ENCODE measurements at places on chromosomes 16 and 17. TPM values are rescaled to one million over a fixed set of nuclear protein-coding genes. Genes with fewer than 3 reads are reported as not detected.

GRCh38 chr17:798246-798645 lies 16.1 kb downstream of the MRM3 start:
- no peak for DNase-seq

- DNase-seq = no peak
Observed at GRCh38 chr16:88939972-88940861, 36.8 kb downstream of the CBFA2T3 start.

Gene CISD3
- 46.6 TPM for total RNA-seq

Gene CDRT15L2
- total RNA-seq = not detected

DNA sequence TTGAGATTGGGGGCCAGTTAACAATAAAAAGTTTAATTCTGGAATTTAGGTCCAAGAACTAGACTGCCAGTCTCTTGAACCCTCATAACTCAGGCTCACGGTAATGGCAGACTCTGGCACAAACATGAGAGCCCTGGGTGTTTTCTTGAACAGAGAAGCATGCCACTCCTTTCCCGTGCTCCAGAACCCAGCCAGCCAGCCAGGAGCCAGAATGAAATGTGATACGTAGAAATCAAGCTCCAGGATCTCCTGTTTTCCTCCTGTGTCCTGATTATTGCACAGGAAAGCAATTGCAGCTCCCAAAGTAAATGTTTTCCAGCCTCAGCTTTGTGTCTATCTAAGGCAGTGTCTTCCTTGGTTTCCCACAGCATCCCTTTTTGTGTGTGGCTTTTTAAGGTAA lies 46.2 kb upstream of the NOL11 start:
- no peak for DNase-seq

- DNase-seq = no peak
Observed at GRCh38 chr17:32689348-32689747, 187.6 kb downstream of the MYO1D start.

DNA sequence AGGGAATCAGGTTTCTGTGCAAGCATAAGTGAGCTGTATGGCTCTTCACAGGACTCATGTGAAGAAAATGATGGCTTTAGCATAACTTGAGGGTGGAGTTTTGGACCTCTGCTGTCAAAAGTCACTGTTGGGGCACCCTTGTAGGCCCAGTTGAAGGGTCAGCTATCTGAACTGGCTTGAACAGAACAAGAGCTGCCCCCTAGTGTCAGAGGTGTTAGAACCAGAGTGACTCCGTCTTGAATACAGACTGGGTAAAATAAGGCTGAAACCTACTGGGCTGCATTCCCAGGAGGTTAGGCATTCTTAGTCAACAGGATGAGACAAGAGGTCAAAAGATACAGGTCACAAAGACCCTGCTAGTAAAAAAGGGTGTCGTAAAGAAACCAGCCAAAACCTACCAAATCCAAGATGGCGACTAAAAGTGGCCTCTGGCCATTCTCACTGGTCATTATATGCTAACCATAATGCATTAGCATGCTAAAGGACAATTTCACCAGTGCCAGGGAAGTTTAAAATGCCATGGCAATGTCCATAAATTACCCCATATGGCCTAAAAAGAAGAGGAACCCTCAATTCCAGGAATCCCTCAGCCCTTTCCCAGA lies 484.0 kb upstream of the ERCC4 start:
- no peak for DNase-seq

GRCh38 chr16:78198288-78198687 lies 98.8 kb downstream of the WWOX start:
- no peak for DNase-seq

Gene NLRC5
- 74.3 TPM for total RNA-seq

- no peak for DNase-seq
Observed at GRCh38 chr16:89458551-89458950, 31.8 kb downstream of the ANKRD11 start.

Gene WSCD1
- 5.8 TPM for total RNA-seq

Gene SCO1
- total RNA-seq = 21.4 TPM

Gene PRSS27
- total RNA-seq = not detected

- DNase-seq = no peak
Observed at GRCh38 chr17:67974185-67974584, 22.1 kb downstream of the C17orf58 start.

Gene AANAT
- total RNA-seq = not detected

Gene GDPD1
- total RNA-seq = 14.5 TPM

DNA sequence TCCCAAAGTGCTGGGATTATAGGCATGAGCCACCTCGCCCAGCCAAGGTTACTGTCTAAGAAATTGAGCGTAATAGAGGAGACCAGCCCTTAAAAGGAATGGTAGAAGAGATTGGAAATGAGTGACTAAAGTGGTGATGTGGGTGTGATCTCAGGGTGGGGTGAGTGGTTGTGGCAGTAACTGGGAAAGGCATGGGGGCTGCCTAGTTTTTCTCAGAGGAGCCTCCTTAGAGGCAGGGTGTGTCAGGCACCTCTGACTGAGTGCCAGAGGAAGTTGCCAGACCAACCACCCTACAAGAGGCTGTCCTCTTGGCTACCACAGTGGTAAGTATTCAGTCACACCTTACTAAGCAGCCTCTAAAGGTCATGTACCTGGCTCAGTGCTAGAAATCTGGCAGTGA lies 8.9 kb downstream of the DUS2 start:
- DNase-seq = no peak

- DNase-seq = no peak
Observed at GRCh38 chr17:45974916-45975630, 24.0 kb upstream of the STH start.

DNA sequence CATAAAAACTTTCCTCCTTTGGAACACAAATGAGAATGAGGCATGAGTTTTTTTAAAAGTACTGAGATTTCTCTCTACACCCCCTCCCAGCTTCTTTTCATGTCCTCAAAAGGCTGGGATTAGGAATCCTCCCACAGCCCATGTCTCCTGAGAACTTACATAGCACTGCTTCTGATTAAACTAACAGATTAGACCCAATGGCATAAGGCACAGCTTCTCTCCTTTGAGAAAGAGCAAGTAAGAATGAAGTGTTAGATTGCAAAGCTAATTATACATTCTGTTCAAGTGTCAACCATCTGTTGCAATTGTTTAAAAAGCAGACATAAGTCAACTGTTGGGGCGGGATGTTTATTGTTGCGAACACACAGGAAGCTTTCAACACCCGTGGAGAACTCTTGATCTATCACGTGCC lies 715.1 kb downstream of the CDH11 start:
- DNase-seq = no peak

GRCh38 chr17:29048440-29049368 lies 5.8 kb downstream of the PIPOX start:
- no peak for DNase-seq

DNA sequence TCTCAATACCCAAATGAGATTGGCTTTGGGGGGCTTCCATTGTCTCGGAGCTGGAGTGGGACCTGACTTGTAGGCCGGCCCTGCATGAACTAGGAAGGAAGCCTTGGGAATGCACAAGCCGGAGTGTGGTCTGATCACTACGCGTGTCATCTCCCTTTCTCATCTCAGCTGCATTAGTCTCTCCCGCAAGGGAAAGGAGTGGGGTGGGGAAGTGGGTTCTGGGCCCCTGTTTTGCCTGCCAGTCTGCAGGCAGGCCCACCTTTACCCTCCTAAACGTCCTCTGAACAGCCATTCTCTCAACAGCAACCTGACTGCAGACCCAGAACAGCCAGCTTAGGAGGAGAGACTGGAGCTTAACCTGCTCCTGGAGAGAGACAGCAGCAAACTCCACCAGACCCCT lies 11.4 kb upstream of the DNAI2 start:
- DNase-seq = no peak
